CD4-positive, alpha-beta T cell treated with Interleukin-4 for 4 hours (primary cell): ENCODE measurements at places on chromosomes 5 and 9.

DNA sequence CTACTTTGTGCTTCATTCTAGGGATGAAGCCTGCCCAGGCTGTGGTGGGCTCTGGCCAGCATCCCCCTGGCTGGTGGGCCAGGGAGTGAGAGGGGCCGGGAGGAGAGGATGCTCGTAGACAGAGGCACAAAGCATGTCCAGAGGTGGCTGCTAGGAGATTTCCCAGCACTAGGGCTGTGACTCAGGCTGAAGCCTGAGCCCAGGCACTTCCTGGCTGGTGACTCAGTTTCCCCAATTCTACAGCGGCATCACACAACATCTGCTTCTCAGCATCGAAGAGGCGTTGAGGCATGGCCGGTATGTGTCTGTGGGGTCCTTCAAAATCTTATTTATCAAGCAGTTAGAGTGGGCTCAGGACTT lies 55.6 kb downstream of the DUSP1 start:
- DNase-seq: no peak

DNA sequence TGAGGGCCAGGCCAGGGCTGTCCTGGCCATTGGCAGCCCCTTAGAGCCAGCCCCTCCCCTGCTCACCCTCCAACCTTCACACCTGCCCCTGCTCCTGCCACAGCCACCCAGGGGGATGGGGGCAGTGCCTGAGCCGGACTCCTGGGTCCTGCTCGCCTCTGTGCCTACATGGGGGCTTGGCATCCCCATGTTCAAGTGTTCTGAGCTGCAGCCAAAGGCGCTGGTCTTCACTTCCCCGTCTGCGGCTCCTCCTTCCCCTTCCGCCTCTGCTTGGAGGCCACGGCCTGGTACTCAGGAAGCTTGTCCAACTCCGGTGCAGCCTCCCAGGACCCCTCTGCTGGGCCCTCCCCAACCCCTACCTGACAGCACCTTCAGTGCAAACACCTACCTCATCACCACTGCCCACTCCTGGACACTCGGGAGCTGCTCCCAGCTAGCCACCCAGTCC lies 2.3 kb upstream of the DNLZ start:
- DNase-seq: no peak

DNA sequence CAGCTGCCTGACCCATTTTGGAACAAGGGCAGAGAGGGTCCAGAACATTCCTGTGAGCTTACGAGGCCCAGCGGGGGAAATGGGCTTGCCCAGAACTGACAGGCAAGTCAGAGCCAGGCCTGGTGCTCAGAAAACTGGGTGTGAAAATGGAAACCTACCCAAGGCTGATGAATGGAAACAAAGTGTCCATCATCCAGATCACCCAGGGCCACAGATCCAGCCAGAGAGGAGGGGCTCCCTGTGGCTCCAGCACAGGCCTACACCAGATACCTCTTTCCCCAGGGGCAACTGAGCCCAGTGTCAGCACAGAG lies 3.1 kb downstream of the CLTB start:
- no peak for DNase-seq

DNA sequence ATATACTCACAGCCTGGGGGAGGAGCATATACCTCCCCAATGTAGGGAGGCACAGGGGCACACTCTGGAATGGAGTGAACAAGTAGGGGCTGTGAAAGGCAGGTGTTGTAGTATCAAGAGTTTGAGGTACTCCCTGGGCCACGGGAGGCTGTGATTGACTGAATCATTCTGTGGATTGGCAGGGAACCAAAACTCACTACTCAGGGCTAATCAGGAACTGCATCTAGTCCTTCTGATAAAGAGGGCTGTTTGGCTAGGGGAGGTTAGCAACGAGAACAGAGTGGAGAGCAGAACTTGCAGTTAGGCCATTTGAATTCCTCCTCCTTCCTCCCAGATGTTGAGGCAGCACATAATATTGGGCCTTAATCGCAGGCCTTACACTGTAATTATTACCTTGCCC lies 369.2 kb upstream of the MPDZ start:
- DNase-seq: no peak

GRCh38 chr5:95984287-95984938 lies 22.8 kb upstream of the ELL2 start:
- no peak for DNase-seq

DNA sequence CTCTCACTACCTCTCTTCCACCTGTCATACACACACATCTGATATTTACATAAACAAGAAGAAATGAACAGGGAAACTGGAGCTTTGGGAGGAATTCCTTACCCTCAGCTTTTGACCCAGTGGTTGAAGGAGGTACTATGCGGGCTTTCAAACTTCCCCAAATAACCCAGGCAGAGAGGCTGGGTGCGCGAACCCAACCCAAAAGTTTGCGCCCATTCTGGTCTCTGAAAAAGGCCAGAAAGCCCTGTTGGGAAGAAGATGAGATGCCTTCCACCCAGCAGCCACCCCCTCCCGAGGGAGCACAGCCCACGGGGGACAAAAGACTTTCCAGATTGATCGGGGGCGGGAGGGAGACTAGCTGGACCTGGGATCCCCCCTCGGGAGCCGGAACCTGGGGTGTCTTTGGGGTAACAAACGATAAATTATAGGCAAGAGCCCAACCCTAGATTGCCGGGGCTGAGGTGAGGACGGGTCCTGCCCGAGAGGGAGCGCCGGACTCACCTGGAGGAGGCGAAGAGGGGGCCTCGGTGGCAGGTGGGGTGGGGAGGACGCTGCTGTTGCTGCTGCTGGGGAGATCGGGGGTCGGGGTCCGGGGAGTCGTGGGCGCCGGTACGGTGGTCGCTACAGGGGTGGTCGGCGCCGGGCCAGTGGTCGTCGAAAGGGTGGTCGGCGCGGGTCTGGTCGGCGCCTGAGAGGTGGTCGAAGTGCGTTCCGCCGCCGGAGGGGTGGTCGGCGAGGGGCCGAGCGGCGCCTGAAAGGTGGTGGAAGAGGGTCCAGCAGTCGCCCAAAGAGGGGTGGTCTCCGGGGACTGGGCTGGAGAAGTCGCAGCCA lies 798 bp downstream of the MEGF9 start:
- no peak for DNase-seq

DNA sequence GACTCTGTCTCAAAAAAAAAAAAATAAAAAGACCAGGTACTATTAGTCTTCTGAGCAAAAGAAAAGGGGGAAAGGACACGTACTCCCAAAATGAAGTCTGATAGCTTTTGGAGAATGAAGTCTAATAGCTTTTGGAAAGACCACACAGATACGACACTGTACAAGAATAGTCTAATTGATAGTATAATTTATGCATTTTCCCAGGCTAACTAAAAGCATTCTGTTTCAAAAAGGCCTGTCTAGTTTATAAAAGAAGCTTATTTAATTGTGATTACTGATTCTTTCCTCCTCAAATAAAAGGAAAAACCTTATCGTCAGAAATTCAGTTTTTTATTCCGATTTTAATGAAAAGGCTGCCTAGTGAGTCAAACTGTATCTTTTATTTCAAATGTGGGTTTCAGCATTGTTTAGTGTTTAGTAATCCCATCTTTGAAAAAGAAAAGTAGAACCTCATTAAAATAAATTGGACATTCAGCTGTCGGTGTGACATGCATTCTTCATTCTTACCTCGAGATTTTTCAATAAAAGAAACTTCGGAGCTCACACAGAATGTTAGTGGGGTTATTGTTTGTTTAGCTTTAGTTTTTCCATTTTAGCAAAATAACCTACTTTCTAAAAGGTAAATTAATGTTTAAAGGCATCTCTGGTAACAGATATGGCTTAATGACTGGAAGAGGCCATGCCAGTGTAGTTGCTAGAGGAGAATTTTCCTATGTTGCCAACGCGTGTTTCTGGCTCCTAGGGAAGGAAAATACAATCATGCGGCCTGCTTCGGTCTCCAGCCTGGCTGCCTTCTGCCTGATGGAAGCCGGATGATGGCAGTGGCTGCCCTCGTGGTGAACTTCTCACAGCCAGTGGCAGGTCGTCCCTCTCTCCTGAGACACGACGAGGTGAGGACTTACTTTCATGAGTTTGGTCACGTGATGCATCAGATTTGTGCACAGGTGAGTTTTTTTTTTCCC lies 70.0 kb downstream of the NLN start:
- DNase-seq: no peak

DNA sequence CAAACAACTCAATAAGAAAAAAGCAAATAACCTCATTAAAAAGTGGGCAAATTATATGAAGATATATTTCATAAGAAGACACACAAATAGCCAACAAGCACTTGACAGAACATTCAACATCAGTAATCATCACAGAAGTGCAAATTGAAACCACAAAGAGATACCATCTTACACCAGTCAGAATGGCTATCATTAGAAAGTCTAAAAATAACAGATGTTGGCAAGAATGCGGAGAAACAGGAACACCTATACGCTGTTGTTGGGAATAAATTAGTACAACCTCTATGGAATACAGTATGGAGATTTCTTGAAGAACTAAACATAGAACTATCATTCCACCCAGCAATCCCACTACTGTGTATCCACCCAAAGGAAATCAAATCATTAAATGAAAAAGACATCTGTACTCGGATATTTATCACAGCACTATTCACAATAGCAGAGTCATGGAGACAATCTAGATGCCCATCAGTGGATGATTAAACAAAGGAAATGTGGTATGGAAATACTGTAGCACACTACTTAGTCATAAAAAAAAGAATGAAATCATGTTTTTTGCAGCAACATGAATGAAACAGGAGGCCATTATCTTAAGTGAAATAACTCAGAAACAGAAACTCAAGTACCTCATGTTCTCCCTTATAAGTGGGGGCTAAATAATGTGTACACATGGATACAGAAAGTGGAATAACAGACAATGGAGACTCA lies 106.8 kb upstream of the FST start:
- no peak for DNase-seq

DNA sequence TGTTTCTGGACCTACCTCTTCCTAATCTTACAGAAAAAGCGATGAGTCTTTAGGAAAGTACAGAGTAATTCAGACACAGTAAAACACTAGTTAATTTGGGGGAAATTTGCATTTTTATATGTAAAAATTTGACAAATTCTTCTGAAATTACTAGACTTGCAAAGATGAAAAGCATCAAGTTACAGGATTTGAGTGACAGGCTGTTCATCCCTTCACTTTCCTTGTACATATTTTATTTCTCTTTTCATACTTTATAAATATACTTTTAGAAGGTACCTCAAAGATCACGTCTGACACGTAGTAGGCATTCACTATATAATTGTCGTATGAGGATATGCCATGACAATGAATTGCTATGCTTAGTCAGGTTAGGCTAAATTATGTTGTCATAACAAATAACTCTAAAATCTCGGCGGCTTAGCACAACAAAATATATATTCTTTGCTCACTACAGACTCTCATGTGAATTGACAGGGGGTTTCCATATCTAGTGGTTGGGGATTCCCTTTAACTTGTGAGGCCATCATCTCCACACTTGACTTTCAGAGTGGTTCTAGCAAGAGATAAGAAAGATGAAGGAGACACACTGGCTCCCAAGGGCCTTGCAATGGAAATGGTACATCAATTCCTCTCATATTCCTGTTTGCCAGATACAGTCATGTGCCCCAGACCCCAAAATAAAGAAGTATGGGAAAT lies 154.1 kb upstream of the TUT7 start:
- DNase-seq: no peak

- DNase-seq: no peak
These were observed 9.8 kb upstream of the CTSL start for GRCh38 chr9:87716141-87716540.

DNA sequence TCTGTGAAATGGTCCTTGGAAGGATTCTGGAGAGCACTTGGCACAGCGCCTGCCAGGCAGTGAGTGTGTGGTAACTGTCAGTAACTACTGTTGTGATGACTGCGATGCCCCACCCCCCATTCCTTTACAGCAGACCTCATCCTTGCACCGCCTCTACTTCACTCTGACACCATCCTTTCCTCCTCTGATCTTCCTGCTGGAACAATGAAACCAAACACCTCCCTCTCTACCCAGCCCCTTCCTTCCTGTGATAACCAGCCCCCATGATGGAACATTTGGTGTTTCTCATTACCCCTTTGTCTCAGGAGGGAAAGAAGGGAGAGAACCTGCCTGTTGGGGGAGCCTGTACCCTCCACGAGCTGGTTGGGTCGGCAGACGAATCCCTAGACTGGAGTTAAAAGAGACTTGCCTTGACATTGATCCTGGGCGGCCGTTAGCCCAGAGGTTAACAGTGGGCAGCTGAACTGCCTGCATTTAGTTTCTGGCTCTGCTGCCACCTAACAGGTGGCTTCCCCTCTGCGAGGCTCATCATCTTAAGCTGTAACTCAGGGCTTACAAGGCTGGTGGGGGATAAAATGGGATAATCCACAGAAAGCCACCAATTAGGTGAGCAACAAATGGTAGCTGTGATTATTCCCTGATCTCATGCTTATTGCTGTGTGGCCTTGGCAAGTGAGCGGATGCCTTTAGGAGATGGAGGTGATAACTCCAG lies 34.2 kb upstream of the GRPEL2 start:
- no peak for DNase-seq

- no peak for DNase-seq
These were observed 27.4 kb downstream of the FAM219A start for GRCh38 chr9:34430843-34431437.

- no peak for DNase-seq
These were observed 80.4 kb upstream of the PRSS3 start for GRCh38 chr9:33714989-33715388.

DNA sequence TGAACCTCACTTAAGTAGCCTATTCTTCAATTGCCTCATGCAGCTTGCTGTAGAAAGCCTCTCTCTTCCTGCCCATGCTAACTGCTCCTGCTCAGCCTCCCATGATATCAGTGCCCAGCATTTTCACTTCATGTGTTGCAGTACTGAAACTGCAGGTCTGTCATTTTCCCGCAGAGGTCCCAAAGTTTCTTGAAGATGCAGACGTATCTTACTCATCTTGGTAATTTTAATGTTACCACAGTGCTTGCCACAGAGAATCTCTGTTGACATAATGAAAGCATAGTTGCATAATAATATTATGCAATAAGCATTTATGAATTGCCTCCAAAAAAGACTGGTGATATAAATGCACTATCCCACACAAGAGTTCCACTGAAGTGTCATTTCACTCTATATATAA lies 561.1 kb upstream of the DAP start:
- no peak for DNase-seq

- DNase-seq: no peak
These were observed 74.7 kb upstream of the ANKRD55 start for GRCh38 chr5:56307714-56308333.

DNA sequence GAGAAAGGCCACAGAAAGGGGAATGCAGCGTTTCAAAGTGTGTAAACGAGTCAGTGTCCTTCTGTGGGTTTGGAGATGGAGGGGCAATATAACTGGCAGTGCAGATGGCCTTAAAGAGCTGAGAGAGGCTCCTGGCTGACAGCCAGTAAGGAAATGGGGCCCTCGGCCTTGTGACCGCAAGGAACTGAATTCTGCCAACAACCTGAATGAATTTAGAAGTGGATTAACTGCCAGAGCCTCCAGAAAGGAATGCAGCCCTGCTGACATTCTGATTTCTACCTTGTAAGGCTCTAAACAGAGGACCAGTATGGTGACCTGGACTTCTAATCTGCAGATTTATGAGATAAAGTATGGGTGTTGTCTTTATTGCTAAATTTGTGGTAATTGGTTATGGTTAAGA lies 17.5 kb upstream of the NREP start:
- no peak for DNase-seq

DNA sequence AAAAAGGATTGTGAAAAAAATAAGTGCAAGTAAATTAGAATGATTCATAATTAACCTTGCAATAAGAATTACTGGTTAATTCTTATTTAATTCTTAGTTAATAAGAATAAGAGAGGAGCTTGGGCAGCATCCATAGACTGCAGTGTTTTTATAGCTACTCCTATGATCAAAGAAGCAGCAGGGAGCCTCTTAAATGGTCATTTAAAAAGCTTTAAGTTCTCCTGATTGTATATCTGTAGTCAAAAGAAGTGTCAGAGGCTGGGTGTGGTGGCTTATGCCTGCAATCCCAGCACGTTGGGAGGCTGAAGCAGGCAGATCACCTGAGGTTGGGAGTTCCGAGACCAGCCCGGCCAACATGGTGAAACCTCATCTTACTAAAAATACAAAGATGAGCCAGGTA lies 14.4 kb downstream of the ACER2 start:
- no peak for DNase-seq
